ENCODE measurements at places on chromosomes 2 and 18.

- DNase-seq: no peak
These were observed 419.7 kb upstream of the MEX3C start for GRCh38 chr18:51617167-51617566.

- DNase-seq: no peak
These were observed 347.6 kb upstream of the RAB12 start for GRCh38 chr18:8261651-8262091.

GRCh38 chr2:58527647-58528046 lies 286.5 kb upstream of the FANCL start:
- no peak for DNase-seq

DNA sequence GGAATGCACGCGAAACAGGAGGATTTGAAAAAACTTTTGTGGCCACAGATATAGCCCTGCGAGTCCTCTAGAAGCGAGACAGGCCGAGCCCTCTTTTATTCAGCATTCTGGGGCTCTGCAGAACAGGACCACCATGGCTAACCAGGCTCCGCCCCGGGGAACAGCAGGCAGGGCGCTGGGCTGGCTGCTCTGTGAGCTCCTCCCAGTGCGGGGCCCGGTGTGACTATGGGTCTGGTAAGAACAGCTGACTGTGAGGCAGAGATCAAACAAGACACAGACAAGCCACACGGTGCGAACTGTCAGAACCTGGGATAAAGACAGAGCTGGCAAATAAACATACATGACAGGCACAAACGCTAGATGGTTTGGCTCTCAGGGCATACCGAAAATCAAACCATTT lies 15.5 kb downstream of the PXDN start:
- DNase-seq: no peak

- DNase-seq: no peak
These were observed 234.0 kb downstream of the NR4A2 start for GRCh38 chr2:156098506-156098905.

GRCh38 chr2:67485431-67485830 lies 88.3 kb downstream of the ETAA1 start:
- no peak for DNase-seq

- DNase-seq: no peak
These were observed 24.3 kb upstream of the STAT1 start for GRCh38 chr2:191038241-191038725.

- no peak for DNase-seq
These were observed 447.4 kb upstream of the TRIB2 start for GRCh38 chr2:12269041-12269972.

GRCh38 chr2:166417669-166418068 lies 41.9 kb upstream of the SCN9A start:
- no peak for DNase-seq

- DNase-seq: no peak
These were observed 37.5 kb downstream of the POLR1A start for GRCh38 chr2:86068136-86068588.

DNA sequence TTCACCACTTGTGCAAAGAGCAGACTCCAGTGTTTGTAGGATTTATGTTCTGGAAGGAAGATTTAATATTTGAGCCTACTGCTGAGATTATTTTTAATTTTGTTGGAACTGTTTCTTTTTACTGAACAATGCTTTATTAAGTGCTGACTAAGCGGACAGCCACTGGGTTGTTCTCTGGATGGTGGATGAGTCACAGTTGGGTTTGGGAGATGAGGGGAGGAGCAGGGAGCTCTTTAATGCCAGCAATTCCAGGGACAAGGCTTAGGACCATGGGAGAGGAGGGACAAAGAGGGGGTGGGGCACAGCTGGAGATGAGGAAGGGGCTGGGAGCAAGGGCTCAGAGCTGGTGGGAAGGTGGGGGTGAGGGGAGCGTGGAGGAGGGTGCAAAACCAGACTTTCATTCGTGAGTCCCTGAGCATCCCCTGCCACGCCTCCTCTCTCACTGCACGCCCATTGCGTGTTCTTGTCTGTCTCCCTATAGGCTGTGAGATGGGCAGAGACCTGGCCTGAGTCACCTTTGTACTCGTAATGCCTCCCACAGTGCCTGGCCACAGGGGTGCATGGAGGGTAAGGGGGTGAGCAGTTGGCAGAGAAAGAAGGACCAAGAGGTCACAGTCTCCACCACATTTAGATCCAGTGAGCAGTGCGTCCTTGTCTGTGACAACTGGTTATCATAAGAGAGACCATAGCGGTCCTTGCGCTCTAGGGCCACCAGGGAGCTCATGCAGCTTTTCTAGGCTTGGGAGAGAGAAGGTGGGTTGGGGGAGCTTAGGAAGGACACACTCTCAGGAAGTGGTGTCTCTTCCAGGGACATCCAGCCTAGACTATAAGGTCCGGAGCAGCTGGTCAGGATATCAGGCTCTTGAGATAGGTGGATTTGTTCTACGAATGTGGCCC lies 18.4 kb downstream of the SLC4A3 start:
- no peak for DNase-seq

Measured in tibial nerve (tissue), 4 donors.